T-helper 2 cell (primary cell): ENCODE measurements at places on chromosomes 4 and X.
A peak's percentile ranks its signal among the peaks of the same experiment; 100 is the strongest.

GRCh38 chr4:83212041-83212851 is 72.4 kb downstream of the COQ2 start:
- peak; percentile 23 for DNase-seq

GRCh38 chr4:27003642-27004113 is 143.0 kb downstream of the STIM2 start:
- no peak for DNase-seq

- no peak for DNase-seq
These were observed 815.1 kb downstream of the ADGRL3 start for GRCh38 chr4:62015043-62015739.

DNA sequence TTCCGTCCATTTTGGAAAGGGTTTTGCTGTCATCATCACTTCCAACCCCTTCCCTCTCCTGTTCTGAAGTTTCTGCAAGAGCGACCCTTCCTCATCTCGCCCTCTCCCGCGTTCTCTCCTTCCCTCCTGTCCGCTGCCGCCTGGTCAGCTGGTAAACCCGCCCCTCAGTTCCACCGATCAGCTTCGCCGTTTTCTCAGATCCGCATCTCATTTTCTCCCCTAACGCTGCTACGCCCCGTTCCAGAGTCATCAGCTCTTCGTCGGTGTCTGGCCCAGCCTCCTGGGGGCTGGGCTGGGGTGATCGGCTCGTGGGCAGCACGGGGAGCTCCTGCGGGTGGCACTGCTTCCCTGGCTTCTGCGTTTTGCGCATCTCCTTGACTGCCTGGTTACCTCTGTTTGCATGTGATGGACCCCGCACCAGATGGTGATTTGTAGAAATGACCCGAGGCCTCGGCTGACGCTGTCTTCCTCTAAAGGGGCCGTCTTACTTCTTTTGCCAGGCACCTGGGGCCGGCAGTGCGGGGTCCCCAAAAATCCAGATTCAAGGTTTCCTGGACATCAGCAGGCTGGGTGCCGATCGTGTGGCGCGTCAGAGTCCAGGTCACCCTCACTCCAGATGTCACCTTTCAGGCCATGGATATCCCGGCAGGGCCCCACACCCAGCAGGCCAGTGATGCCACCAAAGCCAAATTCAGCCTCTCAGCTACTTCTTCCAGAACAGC is 13.4 kb downstream of the CTBP1 start:
- no peak for DNase-seq

DNA sequence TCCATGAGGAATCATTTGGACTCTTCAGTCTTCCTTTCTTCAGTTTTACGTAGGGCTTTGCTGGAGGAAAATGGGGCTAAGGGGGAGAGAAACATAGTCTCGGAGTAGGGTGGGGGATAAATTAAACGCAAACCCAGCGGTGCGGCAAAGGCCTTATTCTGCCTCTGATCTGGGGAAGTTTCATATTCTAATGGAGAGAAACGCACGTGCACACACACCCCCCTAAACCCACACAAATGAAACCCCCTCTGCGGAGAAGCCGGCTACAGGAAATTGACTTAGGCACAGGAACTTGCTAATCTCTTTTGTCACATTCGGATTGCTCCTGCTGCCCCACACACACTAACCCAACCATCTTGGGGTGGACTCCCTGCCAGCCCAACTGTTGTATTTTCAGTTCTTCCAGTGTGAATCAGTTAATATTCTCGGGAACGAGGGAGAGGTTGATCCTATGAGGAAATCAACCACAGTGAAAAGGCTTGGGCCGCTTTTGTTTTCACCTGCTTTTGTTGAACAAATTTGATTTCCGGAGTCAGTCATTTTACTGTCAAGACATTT is at the start of gene RHOH:
TSS of gene RHOH (plus strand) at position 308 of the 558 bp plus-strand sequence. CDS start 46,356 bp downstream, outside the sequence.
- DNase-seq: peak; percentile 86

DNA sequence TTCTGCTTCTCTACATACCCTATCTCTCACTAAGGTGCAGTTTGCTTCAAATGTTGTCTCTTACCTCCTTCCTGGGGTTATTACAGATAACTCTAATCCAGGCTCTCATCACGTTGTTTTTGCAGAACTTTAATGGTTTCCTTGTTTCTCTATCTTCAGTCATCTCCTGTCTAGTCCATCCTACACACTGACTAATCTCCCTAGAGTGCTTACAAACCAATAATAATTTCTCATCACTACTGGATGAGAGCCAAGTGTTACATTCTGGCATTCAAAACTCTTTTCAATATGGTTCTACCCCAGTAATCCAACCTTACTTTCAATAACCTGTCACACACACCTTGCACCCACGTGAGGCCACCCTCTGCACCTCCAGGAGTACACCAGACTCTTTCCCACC is 86.1 kb downstream of the SYNPO2 start:
- no peak for DNase-seq

- DNase-seq: no peak
These were observed 8.8 kb upstream of the FAM9C start for GRCh38 chrX:13053171-13053570.

- no peak for DNase-seq
These were observed 658.5 kb downstream of the DACH2 start for GRCh38 chrX:86806786-86807185.

DNA sequence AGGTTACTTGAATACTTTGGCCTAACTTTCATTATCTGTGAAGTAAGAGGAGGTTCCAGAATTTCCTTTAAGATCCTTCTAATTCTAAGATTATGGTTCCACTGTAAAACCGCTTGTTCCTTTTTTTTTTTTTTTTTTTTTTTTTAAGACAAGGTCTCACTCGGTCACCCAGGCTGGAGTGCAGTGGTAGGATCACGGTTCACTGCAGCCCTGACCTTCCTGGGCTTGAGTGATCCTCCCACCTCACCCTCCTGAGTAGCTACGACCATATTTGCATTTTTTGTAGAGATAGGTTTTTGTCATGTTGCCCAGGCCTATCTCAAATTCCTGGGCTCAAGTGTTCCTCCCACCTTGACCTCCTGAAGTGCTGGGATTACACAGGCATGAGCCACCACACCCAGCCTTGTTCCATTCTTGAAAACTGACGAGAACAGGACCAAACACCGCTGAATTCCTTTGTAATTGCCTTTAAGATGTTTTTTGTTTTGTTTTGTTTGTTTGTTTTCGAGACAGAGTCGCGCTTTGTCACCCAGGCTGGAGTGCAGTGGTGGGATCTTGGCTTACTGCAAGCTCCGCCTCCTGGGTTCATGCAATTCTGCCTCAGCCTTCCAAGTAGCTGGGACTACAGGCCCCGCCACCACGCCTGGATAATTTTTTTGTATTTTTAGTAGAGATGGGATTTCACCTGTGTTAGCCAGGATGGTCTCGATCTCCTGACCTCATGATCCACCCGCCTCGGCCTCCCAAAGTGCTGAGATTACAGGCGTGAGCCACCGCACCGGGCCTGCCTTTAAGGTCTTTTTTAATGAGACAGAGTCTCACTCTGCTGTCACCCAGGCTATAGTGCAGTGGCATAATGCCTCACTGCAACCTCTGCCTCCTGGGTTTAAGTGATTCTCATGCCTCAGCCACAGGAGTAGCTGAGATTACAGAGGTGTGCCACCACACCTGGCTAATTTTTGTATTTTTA is 6.8 kb downstream of the PDS5A start:
- DNase-seq: no peak

GRCh38 chrX:133985164-133985966 is at the start of gene GPC3:
GPC3 (minus strand) TSS chrX:133985594.
- DNase-seq: peak; percentile 9

- DNase-seq: no peak
These were observed 1.4 kb upstream of the POLA1 start for GRCh38 chrX:24692305-24692704.

- no peak for DNase-seq
These were observed 34.1 kb upstream of the GUCY1B1 start for GRCh38 chr4:155724731-155725130.

- DNase-seq: no peak
These were observed 13.8 kb downstream of the TMEM175 start for GRCh38 chr4:946103-946450.

DNA sequence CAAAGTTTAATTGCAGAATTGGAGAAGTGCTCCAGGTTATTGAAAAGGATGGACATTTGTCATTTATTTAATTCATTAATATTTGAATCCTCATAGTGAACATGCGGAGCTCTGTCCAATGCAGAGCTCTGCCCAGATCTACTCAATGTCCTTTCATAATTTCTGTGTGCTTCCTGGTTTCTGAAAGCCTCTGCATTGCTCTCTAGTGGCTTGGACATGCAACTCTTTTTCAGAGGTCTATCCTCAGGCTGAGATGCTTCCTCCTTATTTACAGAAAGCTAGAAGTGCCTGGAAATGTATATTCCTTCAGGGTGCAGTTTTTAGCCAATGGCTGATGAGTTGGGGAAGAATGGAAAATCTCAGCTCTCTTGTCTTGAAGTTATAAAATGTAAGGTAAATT is 786.1 kb upstream of the AADAT start:
- DNase-seq: no peak

DNA sequence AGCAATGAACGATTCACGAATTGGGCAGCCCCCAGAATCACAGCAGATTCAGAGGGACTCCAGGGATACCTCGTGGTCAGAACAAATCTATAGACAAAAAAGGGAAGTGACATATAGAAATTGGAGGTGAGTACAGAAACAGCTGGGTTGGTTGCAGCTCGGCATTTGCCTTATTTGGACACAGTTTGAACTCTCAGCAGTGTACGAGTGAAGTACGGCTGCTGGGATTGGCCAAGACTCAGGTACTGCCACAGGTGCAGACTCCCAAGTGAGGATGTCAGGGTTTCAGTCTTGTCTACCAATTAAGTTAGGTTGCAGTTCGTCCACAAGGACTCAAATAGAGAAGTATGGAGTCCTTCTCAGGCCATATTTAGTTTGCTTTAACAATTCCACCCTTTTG is 28.2 kb downstream of the HTT-AS start:
- no peak for DNase-seq

- no peak for DNase-seq
These were observed 1.9 kb downstream of the USP38 start for GRCh38 chr4:143186649-143187048.

DNA sequence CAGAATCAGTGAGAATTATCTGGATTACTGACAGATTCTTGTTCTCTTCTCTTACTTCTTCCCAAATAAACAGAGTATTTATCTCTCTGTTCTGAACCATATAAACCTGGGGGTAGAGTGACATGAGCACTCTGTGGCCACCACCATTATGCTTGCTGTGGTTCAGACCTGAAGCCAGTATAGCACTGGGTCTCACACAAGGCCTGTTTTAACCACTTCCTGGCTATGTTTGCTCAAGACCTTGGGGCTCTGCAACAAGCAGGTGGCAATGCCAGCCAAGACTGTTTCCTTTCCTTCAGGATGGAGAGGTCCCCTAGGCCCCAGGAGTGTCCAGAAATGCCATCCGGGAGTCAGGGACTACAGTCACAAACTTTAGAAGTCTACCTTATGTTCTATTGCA is 21.7 kb upstream of the HEPH start:
- DNase-seq: no peak

GRCh38 chrX:136143711-136144110 is 3.6 kb upstream of the FHL1 start:
- peak; percentile 30 for DNase-seq

- no peak for DNase-seq
These were observed 159.8 kb upstream of the CXCL13 start for GRCh38 chr4:77445823-77446222.

- DNase-seq: no peak
These were observed 360.6 kb downstream of the INPP4B start for GRCh38 chr4:142485452-142485851.

GRCh38 chrX:103254921-103255493 is at the start of gene TCEAL8:
TCEAL8 (minus strand) TSS chrX:103255155; CDS start chrX:103253979, 1,176 bp downstream.
- DNase-seq: peak; percentile 47

DNA sequence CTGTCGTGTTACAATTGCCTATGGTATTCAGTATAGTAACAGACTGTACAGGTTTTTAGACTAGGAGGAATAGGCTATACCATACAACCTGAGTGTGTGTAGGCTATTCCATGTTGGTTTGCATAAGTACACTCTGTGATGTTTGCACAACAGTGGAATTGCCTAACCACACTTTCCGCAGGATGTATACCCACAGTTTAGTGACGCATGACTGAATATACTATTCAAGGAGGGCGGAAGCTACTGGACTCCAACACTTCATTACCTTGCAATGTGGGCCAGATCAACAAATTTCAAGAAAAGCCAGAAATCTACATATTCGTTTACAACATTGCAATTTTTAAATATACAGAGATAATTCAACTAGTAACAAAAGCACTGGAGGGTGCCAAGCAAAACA is 317.2 kb downstream of the PDGFC start:
- no peak for DNase-seq
